Activated CD4-positive, alpha-beta T cell treated with anti-CD3 and anti-CD28 coated beads, Interleukin-2, amount 10 ng/mL, durations not matched to agents 24 days and 14 days (primary cell): ENCODE measurements at places on chromosomes 2 and 18. TPM values are rescaled to one million over a fixed set of nuclear protein-coding genes. Genes with fewer than 3 reads are reported as not detected.

The STPG4 gene
- total RNA-seq: 0.16 and 0.38 TPM in 2 replicates

The HSBP1L1 gene
- total RNA-seq: 6.8 and 8.1 TPM in 2 replicates

The CRYGC gene
- not detected in 2 replicates for total RNA-seq

The SATB2 gene
- 0.07 TPM in 1 of 2 replicates, not detected in the other for total RNA-seq

The TTN gene
- 2.8 and 2.9 TPM in 2 replicates for total RNA-seq

The LCLAT1 gene
- total RNA-seq: 31.4 and 34.7 TPM in 2 replicates

The PLGLB2 gene
- 1.8 and 2.7 TPM in 2 replicates for total RNA-seq

The SERPINB10 gene
- not detected in 2 replicates for total RNA-seq

The CAPN14 gene
- total RNA-seq: 0.07 and 0.12 TPM in 2 replicates

The FER1L5 gene
- total RNA-seq: not detected in 2 replicates

The APCDD1 gene
- not detected in 2 replicates for total RNA-seq
